ENCODE measurements at places on chromosomes 3 and 15.
A peak's percentile ranks its signal among the peaks of the same experiment; 100 is the strongest.

DNA sequence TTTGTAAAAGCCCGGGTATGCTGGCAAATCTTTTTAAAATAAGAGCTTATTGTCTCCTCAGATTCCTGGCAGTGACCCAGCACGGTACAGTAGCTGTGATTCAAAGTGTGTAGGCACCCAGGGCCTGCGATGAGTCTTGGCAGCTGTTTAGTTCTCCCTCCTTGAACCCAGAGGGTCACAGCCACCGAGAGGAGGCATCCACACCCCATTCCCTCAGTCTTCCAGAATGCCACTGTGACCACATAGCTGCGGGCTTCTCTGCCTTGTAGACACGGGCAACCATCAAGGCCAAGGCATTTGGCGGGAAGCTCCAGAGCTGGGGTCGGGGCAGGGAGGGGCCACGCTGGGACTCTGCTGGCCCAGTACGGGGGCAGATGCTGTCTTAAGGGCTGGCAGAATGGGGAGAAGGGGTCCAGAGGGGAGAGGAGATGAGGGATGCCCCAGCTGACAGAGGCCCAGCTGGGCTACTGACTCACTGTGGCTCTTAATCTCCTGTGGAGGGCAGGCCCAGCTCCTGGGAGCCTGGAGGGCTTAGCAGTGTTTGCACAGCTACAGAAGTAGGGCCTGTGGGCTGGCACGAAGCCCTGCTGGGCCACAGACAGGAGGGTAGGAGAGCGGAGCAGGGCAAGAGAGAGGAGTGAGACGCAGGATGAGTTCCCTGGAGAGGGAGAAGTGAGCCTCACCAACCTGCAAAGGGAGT lies 68.8 kb upstream of the DLG1 start:
- peaks cover 11% of the 10 kb centered on the region for H3K4me1 ChIP-seq
- H3K27ac ChIP-seq = no peak overlapping the region
- no peaks in the 10 kb centered on the region for H3K36me3 ChIP-seq
- peak; percentile 43 for DNase-seq
- H3K4me3 ChIP-seq = no peak overlapping the region

DNA sequence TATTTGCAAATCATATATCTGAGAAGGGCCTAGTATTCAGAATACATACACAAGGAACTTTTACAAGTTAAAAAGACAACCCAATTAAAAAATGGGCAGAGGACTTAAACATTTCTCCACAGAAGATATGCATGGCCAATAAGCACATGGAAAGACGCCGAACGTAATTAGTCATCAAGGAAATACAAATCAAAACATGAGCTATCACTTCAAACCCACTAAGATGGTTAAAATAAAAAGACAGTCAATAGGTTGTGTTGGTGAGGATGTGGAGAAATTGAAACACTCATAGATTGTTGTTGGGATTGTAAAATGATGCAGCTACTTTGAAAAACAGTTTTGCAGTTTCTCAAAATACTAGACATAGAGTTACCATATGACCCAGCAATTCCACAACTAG lies 61.2 kb upstream of the NEO1 start:
- H3K4me3 ChIP-seq = no peak overlapping the region
- H3K4me1 ChIP-seq = no peaks in the 10 kb centered on the region
- no peaks in the 10 kb centered on the region for H3K36me3 ChIP-seq
- no peak overlapping the region for H3K27ac ChIP-seq
- DNase-seq = no peak

GRCh38 chr3:115857518-115858136 lies 234.3 kb downstream of the GAP43 start:
- no peak for DNase-seq
- no peak overlapping the region for H3K4me3 ChIP-seq
- H3K27ac ChIP-seq = no peak overlapping the region
- H3K27me3 ChIP-seq = no peaks in the 10 kb centered on the region
- H3K36me3 ChIP-seq = no peaks in the 10 kb centered on the region

GRCh38 chr15:37764733-37765191 lies 169.7 kb upstream of the TMCO5A start:
- peak; percentile 69 for DNase-seq
- H3K4me3 ChIP-seq = no peak overlapping the region

DNA sequence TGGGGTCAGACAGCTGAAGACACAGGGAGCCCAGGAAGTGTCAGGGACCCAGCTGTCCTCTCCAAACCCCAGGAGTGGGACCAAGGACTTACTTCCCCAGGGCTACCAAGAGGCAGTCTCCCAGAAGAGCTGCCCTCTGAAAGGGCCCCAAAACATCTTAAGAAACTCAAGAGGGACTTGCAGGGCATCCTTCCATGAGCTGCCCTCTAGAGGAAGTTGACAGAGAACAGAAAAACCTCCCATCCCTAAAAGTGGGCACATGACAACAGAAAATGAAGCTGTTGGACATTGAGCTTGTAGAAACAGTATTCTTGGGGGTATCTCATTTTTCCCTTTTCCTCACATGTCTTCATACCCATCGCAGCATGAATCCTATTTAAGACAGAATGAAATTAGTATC lies 58.9 kb downstream of the MECOM start:
- H3K36me3 ChIP-seq = no peaks in the 10 kb centered on the region
- H3K27ac ChIP-seq = no peak overlapping the region
- H3K4me3 ChIP-seq = no peak overlapping the region

GRCh38 chr3:158430968-158431367 lies 140.0 kb upstream of the MLF1 start:
- DNase-seq = no peak
- no peak overlapping the region for H3K27ac ChIP-seq
- H3K36me3 ChIP-seq = no peaks in the 10 kb centered on the region
- no peak overlapping the region for H3K4me3 ChIP-seq
- no peaks in the 10 kb centered on the region for H3K4me1 ChIP-seq
- H3K27me3 ChIP-seq = no peaks in the 10 kb centered on the region

- H3K36me3 ChIP-seq = peaks cover 4% of the 10 kb centered on the region
- no peak overlapping the region for H3K27ac ChIP-seq
Observed at GRCh38 chr15:92612891-92613290, 42.7 kb downstream of the FAM174B start.

- no peak overlapping the region for H3K4me3 ChIP-seq
- H3K27ac ChIP-seq = no peak overlapping the region
- H3K36me3 ChIP-seq = no peaks in the 10 kb centered on the region
- no peaks in the 10 kb centered on the region for H3K27me3 ChIP-seq
Observed at GRCh38 chr15:39797407-39797806, 14.8 kb upstream of the FSIP1 start.

- no peak overlapping the region for H3K27ac ChIP-seq
- no peaks in the 10 kb centered on the region for H3K4me1 ChIP-seq
- no peaks in the 10 kb centered on the region for H3K36me3 ChIP-seq
- no peak for DNase-seq
- no peak overlapping the region for H3K4me3 ChIP-seq
Observed at GRCh38 chr15:81779181-81779580, 266.6 kb downstream of the MEX3B start.

- DNase-seq = no peak
- H3K36me3 ChIP-seq = no peaks in the 10 kb centered on the region
- H3K4me3 ChIP-seq = no peak overlapping the region
- no peaks in the 10 kb centered on the region for H3K4me1 ChIP-seq
- H3K27ac ChIP-seq = no peak overlapping the region
- H3K27me3 ChIP-seq = no peaks in the 10 kb centered on the region
Observed at GRCh38 chr3:29478611-29479010, 197.7 kb downstream of the RBMS3 start.

Measured in mesendoderm (in vitro differentiated cells).